Activated CD8-positive, alpha-beta T cell treated with anti-CD3 and anti-CD28 coated beads, Interleukin-2, amount 10 ng/mL, durations not matched to agents 7 days and 5 days (primary cell): ENCODE measurements at places on chromosomes 4 and X. TPM values are rescaled to one million over a fixed set of nuclear protein-coding genes. Genes with fewer than 3 reads are reported as not detected.
A peak's percentile ranks its signal among the peaks of the same experiment; 100 is the strongest.

DNA sequence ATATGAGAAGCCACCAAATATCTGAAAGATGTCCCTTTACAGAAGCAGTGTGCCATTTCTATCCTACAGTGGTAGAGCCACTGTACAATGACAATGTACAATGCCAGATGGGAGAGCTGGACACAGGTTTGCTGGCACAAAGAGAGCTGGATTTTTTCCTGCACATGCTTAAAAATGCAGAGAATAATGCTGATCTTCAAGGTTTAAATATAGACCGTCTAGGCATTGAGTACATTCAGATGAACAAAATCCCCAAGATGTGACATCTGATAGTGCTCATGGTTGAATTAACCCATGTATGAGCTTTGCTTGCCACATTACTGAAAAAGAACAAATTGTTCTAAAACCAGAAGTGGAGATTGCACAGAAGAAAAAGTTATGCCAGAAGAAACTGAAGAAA, 11.7 kb downstream of the ADGRL3 start:
- DNase-seq = no peak
- H3K4me1 ChIP-seq = no peaks in the 10 kb centered on the region
- no peak overlapping the region for H3K4me3 ChIP-seq

MED12 gene
- total RNA-seq = 50.2 TPM

GRCh38 chr4:13892739-13893105, 265.2 kb upstream of the BOD1L1 start:
- H3K27me3 ChIP-seq = no peaks in the 10 kb centered on the region
- DNase-seq = no peak
- no peak overlapping the region for H3K4me3 ChIP-seq
- no peak overlapping the region for H3K27ac ChIP-seq

XAGE1A gene
- total RNA-seq = not detected

- no peak overlapping the region for H3K27ac ChIP-seq
- no peaks in the 10 kb centered on the region for H3K36me3 ChIP-seq
- no peak for DNase-seq
- H3K4me3 ChIP-seq = no peak overlapping the region
Measured at GRCh38 chrX:105552395-105552794, 269.9 kb upstream of the NRK start.

DNA sequence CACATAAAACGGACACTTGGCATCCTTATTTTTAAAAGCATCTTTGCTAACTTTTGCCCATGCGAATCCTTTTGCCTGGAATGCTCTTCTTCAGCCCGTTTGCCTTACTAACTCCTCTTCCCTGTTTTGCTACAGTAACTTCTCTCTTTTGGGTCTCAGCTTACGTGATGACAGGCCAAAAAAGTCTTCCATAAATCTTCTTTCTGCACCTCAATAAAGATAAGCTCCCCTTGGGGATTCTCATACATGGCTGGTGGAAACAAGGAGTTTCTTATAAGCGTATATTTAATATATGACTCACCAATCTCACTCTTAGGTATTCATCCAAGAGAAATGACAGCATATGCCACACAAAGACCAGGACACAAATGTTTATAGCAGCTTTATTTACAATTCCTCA, 192.7 kb downstream of the RCHY1 start:
- H3K36me3 ChIP-seq = no peaks in the 10 kb centered on the region
- no peak overlapping the region for H3K4me3 ChIP-seq
- H3K27me3 ChIP-seq = no peaks in the 10 kb centered on the region
- DNase-seq = no peak

- no peaks in the 10 kb centered on the region for H3K36me3 ChIP-seq
- no peak for DNase-seq
- no peaks in the 10 kb centered on the region for H3K4me1 ChIP-seq
- no peak overlapping the region for H3K4me3 ChIP-seq
- no peaks in the 10 kb centered on the region for H3K27me3 ChIP-seq
Measured at GRCh38 chr4:147327322-147327721, 153.6 kb upstream of the EDNRA start.

DNA sequence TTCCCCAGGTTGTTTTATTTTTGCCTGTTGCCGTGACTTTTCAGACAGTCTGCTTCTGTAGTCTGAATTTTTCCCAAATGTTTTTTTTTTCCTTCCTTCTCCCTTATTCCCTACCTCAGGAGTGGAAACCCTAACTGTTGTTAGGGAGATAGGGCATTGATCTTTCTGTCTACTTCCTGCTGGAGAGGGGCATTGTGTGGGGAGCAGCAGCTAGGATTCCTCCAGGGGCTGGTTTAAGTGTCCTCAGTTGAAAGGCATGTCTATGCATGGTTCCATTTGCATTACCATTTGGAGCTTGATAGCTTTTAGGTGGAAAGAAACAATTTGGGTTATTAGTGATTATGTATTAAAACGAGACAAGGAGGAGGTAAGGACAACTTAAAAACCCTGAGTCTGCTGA, 383.9 kb downstream of the DCAF12L2 start:
- DNase-seq = no peak
- H3K36me3 ChIP-seq = no peaks in the 10 kb centered on the region
- H3K4me1 ChIP-seq = no peaks in the 10 kb centered on the region
- no peak overlapping the region for H3K27ac ChIP-seq
- H3K27me3 ChIP-seq = no peaks in the 10 kb centered on the region
- H3K4me3 ChIP-seq = no peak overlapping the region

- no peaks in the 10 kb centered on the region for H3K4me1 ChIP-seq
- no peak for DNase-seq
- H3K27ac ChIP-seq = no peak overlapping the region
Measured at GRCh38 chr4:141905751-141906150, 269.4 kb downstream of the IL15 start.

TCEAL7 gene
- not detected for total RNA-seq

SLC2A9 gene
- total RNA-seq = 1.7 TPM

MAGEC2 gene
- total RNA-seq = not detected

GRCh38 chrX:110920991-110921390, 125.4 kb upstream of the CHRDL1 start:
- H3K27ac ChIP-seq = no peak overlapping the region
- H3K36me3 ChIP-seq = no peaks in the 10 kb centered on the region
- no peak overlapping the region for H3K4me3 ChIP-seq
- H3K4me1 ChIP-seq = no peaks in the 10 kb centered on the region
- DNase-seq = no peak

- no peaks in the 10 kb centered on the region for H3K27me3 ChIP-seq
- no peak overlapping the region for H3K4me3 ChIP-seq
- H3K27ac ChIP-seq = no peak overlapping the region
- DNase-seq = no peak
- peaks cover 13% of the 10 kb centered on the region for H3K36me3 ChIP-seq
Measured at GRCh38 chr4:7034262-7035081, 8.7 kb upstream of the TADA2B start.

DNA sequence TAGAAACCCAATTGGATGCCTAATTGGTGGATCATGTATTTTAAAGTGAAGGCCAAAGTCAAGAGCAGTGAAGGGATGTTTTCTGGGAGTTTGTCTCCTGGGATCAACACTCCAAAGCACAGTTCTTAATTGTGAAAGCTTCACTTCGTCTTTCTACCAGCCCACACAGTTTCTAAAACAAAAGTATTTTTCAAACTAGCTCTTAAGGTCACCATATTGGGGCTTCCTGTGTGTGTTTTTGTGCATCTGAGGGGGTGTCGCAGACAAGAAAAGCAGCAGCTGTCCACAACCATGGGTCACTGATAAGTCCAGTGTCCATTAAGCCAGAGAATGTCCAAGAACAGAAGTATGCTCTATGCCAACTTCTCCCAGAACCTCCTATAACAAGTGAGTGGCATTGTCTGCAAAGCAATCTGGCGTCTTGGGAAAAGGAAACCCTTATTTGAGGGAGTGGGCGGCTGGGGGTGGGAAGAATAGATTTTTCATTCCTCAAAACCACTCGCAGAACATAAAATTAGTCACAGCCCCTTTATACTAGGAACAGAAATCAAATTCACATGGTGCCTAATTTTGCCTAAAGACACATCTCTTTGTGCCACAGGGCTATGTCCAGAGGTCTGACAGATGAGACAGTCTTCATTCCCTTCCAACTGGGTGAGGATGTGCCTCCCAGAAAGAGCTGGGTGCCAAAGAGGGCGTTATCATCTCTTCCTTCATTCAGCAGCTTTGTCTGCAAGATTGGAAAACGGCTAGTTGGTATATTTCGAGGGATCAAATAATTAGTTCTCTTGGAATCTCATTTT, 610.4 kb downstream of the BCOR start:
- H3K27me3 ChIP-seq = no peaks in the 10 kb centered on the region
- H3K4me1 ChIP-seq = peaks cover 14% of the 10 kb centered on the region
- DNase-seq = no peak
- H3K27ac ChIP-seq = no peak overlapping the region
- H3K36me3 ChIP-seq = no peaks in the 10 kb centered on the region

DNA sequence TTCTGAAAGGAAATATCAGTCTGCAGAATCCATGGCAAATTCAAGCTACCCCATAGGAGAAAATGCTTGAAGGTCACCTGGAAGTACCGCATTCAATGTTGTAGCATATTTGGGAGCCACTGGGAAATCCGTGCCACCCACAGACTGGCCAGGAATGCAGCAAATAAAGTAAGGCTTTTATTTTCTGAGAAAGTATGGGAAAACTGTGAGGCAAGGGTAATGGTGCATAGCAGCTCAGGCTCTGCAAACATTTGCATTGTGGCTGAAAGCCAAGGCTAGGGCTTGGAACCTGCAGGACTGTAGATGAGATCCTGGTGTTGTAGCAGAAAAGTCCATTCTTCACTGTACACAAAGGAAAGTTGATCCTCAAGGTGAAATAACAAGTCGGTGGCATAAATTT, 450.9 kb upstream of the NR3C2 start:
- no peaks in the 10 kb centered on the region for H3K27me3 ChIP-seq
- no peaks in the 10 kb centered on the region for H3K4me1 ChIP-seq
- H3K27ac ChIP-seq = no peak overlapping the region
- H3K36me3 ChIP-seq = peaks cover 2% of the 10 kb centered on the region
- DNase-seq = no peak

TMEM128 gene
- total RNA-seq = 14.0 TPM

GRCh38 chrX:30219372-30219771, 4.0 kb downstream of the MAGEB2 start:
- no peak for DNase-seq
- H3K4me3 ChIP-seq = no peak overlapping the region
- H3K27me3 ChIP-seq = no peaks in the 10 kb centered on the region
- H3K4me1 ChIP-seq = no peaks in the 10 kb centered on the region

- no peak overlapping the region for H3K27ac ChIP-seq
- DNase-seq = no peak
- no peak overlapping the region for H3K4me3 ChIP-seq
- no peaks in the 10 kb centered on the region for H3K27me3 ChIP-seq
- H3K36me3 ChIP-seq = peaks cover 83% of the 10 kb centered on the region
Measured at GRCh38 chr4:1976416-1977352, 32.1 kb downstream of the NELFA start.

DCAF12L2 gene
- total RNA-seq = not detected

DNA sequence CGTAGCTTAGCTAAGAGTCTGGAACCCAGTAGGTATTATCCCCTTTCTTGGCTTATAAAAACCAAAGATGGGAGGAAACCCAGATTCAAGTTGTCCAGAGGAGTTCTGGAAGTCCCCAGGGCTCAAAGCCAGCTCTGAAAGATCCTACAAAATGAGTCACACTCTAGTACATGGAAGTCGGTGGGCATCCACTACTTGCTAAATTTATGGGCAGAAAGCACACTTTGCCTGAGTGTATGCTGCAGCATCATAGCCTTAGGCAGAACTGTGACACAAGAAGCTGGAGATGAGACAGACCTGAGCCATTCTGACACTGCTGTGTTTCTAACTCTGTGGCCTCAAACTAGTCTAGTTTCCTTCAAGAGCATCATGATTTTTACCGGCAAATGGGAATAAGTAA, 429.3 kb downstream of the AFF2 start:
- H3K27ac ChIP-seq = no peak overlapping the region
- no peak overlapping the region for H3K4me3 ChIP-seq
- no peaks in the 10 kb centered on the region for H3K4me1 ChIP-seq
- H3K36me3 ChIP-seq = no peaks in the 10 kb centered on the region
- no peaks in the 10 kb centered on the region for H3K27me3 ChIP-seq

- H3K27ac ChIP-seq = no peak overlapping the region
- H3K4me3 ChIP-seq = no peak overlapping the region
- no peaks in the 10 kb centered on the region for H3K36me3 ChIP-seq
- no peak for DNase-seq
- H3K27me3 ChIP-seq = peaks cover 12% of the 10 kb centered on the region
Measured at GRCh38 chr4:68383115-68383514, 33.2 kb upstream of the YTHDC1 start.

GRCh38 chrX:100440006-100440405, 29.9 kb upstream of the PCDH19 start:
- no peaks in the 10 kb centered on the region for H3K4me1 ChIP-seq
- no peaks in the 10 kb centered on the region for H3K36me3 ChIP-seq
- no peak for DNase-seq
- no peak overlapping the region for H3K27ac ChIP-seq

GRCh38 chr4:75895744-75896314, 6.4 kb downstream of the PPEF2 start:
- no peaks in the 10 kb centered on the region for H3K36me3 ChIP-seq
- DNase-seq = peak; percentile 24
- H3K27ac ChIP-seq = no peak overlapping the region
- H3K27me3 ChIP-seq = peaks cover 10% of the 10 kb centered on the region

DNA sequence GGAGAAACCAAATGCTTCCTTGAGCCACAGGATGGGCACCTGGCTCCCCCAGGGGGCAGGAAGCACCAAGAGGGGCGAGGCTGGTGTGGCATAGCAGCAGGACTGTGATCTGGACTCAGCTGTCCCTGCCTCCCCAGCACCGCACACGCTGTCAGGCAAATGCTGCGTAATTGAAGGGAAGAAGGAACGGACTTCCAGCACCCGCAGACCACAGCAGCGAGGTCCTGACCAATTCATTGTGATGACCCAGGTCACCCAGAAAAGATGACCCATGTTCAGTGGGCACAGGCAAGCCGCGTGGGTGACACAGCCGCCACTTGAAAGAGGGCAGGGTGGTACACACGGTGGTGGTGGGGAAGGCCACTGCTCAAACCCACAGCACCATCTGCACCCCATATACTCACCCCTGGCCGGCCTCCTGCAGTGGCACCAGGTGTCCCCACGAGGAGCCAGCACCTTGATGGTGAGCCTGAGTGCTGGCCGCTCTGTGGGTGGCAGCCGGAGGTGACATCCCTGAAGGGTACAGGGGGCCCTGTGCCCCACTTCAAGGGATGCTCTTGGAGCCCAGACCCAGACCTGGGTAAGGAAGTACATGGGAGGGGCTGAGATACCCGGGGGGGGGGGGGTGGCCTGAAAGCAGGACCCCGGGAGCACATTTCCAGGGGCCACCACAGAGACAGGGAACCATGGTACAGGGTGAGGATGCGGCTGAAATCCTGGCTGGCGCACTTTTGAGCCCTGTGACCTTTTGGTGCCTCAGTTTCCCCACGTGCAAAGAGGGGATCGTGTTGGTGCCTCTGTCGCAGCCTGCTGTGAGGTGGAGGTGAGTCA, 11.5 kb downstream of the NAT8L start:
- H3K27ac ChIP-seq = no peak overlapping the region
- no peaks in the 10 kb centered on the region for H3K27me3 ChIP-seq
- DNase-seq = no peak
- no peak overlapping the region for H3K4me3 ChIP-seq
- H3K4me1 ChIP-seq = no peaks in the 10 kb centered on the region

RADX gene
- 4.3 TPM for total RNA-seq

GRCh38 chrX:63855896-63856295, 70.9 kb upstream of the ARHGEF9 start:
- H3K36me3 ChIP-seq = no peaks in the 10 kb centered on the region
- H3K27me3 ChIP-seq = no peaks in the 10 kb centered on the region
- DNase-seq = no peak
- no peak overlapping the region for H3K4me3 ChIP-seq
